ENCODE measurements at places on chromosomes 7 and 10.

- DNase-seq: no peak
These were observed 943 bp upstream of the SLC18A2 start for GRCh38 chr10:117239721-117240620.

DNA sequence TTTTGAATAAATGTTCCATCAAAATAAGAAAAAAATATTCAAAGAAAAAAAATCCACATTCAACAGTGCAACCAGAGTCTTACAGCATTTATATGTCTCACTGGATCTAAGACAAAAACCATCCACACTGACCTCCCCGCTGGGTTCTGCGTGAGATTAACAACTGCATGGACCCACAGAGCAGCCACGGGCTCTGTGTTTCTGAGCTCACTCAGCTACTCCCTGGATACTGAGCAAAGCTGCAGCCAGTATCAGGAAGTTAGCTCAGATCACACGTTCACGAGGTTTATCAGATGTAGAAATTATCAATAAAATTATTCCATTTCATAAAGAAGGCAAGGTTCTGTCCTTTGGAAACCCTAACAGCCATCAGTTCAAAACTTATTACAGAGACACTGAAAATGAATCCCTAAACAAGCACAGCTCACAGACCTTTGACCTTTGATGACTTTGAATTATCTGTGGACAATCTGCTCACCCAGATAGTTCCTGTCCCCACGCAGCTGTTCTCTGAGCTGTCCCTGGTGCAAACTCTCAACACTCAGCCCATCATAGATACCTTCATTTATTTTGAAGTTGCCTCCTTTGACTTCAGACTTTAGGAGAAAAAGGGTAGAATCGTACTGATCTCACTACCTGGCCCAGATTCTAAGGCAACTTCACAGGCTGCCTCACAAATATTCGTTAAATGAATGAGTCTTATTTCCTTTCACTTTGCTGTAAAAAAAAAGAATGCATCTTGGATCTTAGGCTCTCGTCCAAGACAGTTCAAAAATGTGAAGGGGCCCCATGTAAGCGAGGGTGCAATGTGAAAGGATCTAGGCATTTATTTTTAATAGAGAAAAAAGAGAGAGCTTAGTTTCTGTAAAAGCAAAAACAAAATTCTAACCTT is 67.7 kb upstream of the SVIL start:
- peak; percentile 22 for DNase-seq

GRCh38 chr10:101511938-101512337 is 76.1 kb downstream of the POLL start:
- no peak for DNase-seq

DNA sequence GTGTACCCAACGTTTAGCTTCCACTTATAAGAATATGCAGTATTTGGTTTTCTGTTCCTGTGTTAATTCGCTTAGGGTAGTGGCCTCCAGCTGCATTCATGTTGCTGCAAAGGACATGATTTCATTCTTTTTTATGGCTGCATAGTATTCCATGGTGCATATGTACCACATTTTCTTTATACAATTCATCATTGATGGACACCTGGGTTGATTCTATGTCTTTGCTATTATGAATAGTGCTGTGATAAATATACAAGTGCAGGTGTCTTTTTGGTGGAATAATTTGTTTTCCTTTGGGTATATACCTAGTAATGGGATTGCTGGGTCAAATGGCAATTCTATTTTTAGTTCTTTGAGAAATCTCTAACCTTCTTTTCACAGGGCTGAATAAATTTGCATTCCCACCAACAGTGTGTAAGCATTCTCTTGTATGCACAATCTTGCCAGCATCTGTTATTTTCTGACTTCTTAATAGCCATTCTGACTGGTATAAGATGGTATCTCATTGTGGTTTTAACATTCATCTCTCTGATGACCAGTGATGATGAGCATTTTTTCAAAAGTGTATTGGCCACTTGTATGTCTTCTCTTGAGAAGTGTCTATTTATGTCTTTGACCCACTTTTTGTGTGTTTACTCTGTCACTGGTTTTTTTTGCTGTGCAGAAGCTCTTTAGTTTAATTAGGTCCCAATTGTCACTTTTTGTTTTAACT is 72.5 kb upstream of the CC2D2B start:
- no peak for DNase-seq

GRCh38 chr7:2437136-2437535 is 33.7 kb downstream of the CHST12 start:
- DNase-seq: no peak

DNA sequence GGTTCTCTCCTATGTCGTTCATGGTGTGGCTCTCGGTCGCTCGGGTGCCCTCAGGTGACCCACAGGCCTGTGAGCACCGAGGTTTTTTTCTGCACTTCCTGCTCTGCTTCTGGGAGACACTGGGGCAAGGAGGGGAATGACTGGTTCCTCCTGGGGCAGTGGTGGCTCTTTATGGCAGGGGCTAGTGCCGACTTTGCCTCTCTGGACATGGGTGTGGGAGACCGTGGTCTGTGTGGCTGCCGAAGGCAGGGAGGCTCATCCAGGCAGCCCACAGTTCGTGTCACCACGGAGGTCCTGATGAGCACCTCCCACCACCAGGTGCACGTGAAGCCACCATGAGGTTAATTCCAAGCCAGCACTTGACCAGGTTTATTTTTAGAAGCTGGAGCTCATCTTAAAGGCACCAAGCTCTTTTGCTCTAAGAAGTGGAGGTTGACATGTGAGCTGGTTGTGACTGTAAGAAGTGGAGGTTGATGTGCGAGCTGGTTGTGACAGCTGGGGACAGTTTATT is 24.7 kb upstream of the DPYSL4 start:
- no peak for DNase-seq

- DNase-seq: no peak
These were observed 119.5 kb downstream of the SEC23IP start for GRCh38 chr10:120012131-120012400.

DNA sequence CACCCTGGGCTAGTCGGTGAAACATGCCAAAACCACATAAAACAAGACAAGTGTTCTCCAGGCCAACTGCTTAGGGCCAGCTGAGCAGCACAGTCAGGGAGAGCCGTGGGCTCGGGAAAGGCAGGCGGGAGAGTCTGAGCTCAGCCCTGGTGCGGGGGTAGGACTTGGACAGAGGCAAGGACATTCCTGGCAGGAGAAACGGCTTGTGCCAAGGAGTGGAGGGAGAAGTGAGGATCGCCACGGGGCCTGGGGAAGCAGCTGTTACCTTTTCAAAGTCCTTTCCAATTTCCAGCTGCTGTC is 4.2 kb downstream of the ELN start:
- peak; percentile 64 for DNase-seq

DNA sequence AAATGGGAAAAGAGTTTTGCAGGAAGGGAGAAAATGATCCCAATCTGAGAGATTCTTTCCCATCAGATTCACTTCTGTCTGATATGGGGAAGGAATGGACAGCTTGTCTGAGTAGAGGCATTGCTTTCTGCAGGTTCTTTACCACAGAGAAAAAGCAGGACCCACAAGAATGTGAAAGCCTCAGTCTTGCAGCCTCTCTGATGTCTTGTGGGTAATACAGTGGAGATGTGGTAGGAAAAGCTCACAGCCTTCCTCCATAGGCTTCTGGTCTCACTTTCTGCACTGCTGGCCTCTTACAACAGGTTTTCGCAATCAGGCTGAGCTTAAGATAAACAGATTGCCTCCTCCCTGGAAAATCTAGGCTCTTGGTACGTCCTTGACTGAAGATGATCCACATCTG is 551 bp downstream of the IFIT1 start:
- DNase-seq: peak; percentile 84

DNA sequence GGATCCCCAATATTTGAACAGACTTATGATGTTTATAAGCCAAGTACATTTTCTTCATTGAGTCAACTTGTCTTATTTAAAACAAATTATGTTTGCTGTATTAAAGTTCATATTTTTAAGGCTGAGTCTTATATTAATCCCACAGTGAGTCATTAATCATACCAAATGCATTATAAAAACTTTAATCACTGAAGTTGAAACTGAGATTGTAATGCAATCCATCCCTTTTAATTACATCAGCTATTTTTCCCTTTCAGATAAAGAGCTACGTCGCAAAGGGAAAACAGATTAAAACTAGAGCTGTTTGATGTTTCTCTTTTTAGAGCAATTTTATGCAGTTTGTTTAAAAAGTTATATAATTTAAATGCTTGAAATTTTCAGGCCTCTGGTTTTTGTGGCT is 183.0 kb downstream of the ARID5B start:
- DNase-seq: peak; percentile 49

DNA sequence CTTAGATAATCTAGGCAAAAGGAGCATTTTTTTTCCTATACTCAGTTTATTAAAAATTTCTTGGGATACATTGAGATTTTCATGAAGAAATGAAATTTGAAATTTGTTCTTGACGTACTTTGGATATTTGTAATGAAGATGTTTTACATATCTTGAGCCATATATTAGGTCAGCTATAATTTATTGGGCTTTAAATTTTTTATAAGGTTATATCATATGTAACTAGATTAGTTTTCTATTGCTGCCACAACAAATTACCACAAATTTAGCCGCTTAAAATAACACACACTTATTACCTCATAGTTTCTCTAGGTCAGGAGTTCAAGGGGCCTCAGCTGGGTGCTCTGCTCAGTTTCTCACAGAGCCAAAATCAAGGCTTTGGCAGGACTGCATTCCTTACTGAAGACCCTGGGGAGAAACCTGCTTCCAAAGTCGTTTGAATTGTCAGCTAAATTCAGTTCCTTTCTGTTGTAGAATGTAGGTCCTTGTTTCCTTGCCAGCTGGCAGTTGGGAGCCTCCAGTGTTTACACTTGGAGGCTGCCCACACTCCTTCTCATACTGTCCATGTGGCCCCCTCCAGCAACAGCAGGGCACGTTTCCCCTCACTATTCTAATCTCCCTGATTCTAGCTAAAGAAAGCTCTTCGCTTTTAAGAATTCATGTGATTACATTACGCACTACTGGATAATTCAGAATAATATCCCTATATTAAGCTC is 42.6 kb upstream of the DNAH11 start:
- DNase-seq: no peak

DNA sequence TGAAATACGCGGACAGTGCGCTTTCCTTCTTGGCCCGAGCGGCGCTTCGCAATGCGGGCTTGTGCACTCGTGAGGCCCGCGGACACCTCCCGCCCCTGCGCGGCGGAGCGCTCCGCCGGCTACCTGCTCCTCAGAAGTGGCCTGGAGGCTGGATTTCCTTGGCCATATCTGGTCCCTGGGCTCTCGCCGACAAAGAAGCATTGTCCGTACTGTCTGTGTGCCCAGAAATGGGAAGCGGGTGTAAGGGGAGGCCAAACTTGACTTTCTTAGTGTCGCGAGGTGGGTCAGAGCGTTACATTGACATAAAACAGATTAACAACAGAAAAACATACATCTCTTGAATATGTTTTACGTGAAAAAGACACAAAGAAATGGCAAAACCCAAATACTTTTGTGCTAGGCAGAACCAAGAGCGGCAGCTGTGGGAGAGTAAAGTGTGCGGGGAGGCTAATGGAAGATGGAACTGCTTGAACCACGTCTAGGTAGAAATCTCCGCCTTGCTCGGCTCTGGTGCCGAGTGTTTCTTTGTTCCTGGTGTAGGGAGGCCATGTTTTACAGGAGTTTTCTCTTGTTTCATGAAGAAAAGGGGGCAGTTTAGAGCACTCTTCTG is 1.4 kb downstream of the LANCL2 start:
- DNase-seq: no peak

GRCh38 chr7:37100735-37101331 is 347.8 kb downstream of the ELMO1 start:
- DNase-seq: no peak

DNA sequence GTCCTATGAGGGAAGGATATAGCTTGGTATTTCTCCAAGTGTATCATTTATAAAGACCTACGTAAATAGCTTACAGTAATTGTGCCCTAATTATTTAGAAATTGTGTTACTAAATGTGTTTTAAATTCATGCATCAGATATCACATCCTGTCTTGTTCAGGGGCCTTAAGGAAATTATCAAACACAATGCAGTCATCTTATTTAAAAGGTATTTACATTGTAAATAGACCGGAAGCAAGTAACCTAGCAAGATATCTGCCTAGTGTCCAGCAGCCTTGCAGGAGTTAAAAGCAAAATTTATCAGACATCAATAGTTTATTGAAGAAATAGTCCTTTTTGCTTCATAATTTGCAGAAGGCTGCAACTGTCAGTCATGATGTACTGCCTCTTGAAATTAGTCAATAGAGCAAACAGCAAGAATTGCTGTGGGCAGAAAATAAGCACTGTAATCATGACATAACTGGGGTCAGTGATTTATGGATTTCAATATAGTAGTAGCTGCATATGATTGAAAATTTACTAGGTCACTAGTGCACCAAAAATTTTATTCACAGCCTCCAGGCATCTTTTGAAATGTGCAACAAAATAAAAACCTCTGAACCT is 23.1 kb downstream of the GLRX3 start:
- DNase-seq: no peak

DNA sequence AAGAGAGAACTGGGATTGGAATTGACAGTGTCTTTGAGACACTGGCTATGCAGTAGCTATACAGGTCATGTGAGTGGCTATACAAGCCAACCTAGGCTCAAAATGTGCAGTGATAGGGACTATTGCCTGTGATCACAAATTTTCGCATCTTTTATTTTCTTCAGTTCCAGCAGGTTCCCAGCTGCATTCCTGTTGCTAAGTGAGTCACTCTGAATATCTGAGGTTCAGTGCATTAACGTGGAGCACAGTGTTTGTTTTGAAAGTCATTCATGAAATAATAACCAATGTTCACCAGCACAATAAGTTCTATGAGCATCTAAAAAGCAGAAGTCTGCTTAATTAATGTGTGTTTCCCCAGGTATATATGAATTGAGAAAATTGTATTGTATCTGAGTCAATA is 1236.0 kb upstream of the CELF2 start:
- DNase-seq: peak; percentile 26

- peak; percentile 19 for DNase-seq
These were observed 355.3 kb downstream of the ARL4A start for GRCh38 chr7:13042605-13043236.

DNA sequence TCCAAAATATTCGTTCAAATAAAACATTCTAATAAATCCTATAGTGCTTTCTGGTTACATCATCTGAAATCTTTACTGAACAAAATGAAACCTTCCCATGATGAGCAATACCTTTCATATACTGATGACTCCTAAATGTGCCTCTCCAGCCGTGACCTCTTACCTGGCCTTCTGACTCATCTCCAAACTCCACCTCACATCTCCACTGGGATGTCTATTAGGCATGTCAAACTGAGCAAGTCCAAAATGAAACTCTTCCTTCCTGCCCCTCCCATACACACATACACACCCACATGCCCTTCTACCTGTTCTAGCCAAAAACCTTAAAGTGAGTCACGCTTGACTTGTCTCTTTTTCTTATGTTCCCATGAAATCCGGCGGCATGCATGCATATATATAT is 22.9 kb downstream of the GSAP start:
- DNase-seq: no peak

All from fibroblast of skin of right quadriceps (primary cell).